ENCODE measurements at places on chromosomes 5 and 9.

- no peak for DNase-seq
These were observed 92.7 kb downstream of the FBXL7 start for GRCh38 chr5:15592728-15593127.

DNA sequence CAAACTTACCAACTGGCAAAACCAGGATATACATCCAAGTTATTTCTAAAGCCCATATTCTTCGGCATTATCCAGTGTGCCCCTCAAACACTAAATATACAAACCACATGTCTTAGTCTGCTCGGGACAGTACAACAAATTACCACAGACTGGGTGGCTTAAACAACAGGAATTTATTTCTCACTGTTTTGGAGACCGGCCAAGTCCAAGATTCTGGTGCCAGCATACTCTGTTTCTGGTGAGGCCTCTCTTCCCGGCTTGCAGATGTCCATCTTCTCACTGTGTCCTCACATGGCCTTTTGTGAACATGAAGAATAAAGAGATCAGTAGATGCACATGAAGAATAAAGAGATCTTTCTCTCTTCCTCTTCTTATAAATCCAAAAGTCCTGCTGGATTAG, 12.9 kb upstream of the SLCO6A1 start:
- no peak for DNase-seq

- no peak for DNase-seq
These were observed 382.6 kb downstream of the DMRTA1 start for GRCh38 chr9:22829236-22829635.

GRCh38 chr9:134551644-134552348, 89.8 kb upstream of the COL5A1 start:
- DNase-seq, result no peak

GRCh38 chr5:138438724-138439476, at the start of gene REEP2:
Gene REEP2 (plus strand): TSS chr5:138439057. CDS start chr5:138439209, 152 bp downstream.
- DNase-seq, result no peak

GRCh38 chr9:100474082-100474923, 1.4 kb downstream of the TMEFF1 start:
- no peak for DNase-seq

DNA sequence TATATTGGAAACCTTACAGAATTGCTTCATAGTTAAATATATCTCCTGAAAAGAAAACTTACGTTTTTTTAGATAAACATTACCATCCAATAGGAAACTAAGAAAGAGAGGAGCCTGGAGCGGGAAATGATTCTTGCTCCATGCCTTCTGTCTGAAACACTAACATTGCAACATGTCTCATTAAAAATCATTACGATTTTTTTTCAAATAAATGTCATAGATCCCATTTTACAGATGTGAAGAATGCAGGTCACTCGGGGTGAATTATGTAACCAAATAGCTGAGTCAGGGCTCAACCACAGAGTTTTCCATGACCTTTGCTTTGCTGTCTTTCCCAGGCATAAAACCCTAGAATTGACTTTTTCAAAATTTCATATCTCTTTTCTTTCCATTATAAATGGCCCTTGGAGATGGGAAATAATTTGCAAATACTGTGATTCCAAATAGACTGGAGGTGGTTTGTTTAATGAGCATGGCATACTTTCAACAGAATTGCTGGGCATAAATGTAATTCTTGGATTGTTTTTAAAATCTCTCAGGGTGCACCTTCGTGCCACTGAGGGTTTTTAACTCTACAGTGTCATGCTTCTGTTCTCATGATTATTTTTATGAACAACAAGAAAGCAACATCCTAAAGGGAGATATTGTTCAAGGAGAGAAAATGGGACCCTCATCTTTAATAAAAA, 302.8 kb downstream of the EBF1 start:
- DNase-seq, result no peak
